Astrocyte (in vitro differentiated cells and primary cell): ENCODE measurements at places on chromosomes 6 and 20. TPM values are rescaled to one million over a fixed set of nuclear protein-coding genes. Genes with fewer than 3 reads are reported as not detected.

RIMS4 gene
- 0.48 and 0.53 TPM in 2 replicates for total RNA-seq

SCGN gene
- total RNA-seq, result not detected in 2 replicates

PRSS16 gene
- 2.0 and 2.3 TPM in 2 replicates for total RNA-seq

PGM3 gene
- 147 and 151 TPM in 2 replicates for total RNA-seq

SLC16A10 gene
- 0.18 and 0.48 TPM in 2 replicates for total RNA-seq

SLC22A2 gene
- total RNA-seq, result not detected in 2 replicates

GHRH gene
- total RNA-seq, result not detected in 2 replicates

VSX1 gene
- total RNA-seq, result not detected in 2 replicates

GGT7 gene
- 15.6 and 17.3 TPM in 2 replicates for total RNA-seq

ZC2HC1B gene
- total RNA-seq, result not detected in 2 replicates

DCDC2 gene
- 3.2 and 4.5 TPM in 2 replicates for total RNA-seq

COL11A2 gene
- total RNA-seq, result 1.3 and 2.2 TPM in 2 replicates

CD83 gene
- total RNA-seq, result 1.6 and 1.8 TPM in 2 replicates

ULBP3 gene
- 14.7 and 17.4 TPM in 2 replicates for total RNA-seq

ATF6B gene
- 68.7 and 70.1 TPM in 2 replicates for total RNA-seq

IL20RA gene
- 0.07 and 0.17 TPM in 2 replicates for total RNA-seq

CLDN20 gene
- total RNA-seq, result not detected in 2 replicates

ZNF311 gene
- 1.2 and 1.7 TPM in 2 replicates for total RNA-seq

RFX6 gene
- total RNA-seq, result not detected in 2 replicates

PPP1R14C gene
- total RNA-seq, result 3.9 and 6.6 TPM in 2 replicates

FAM83C gene
- total RNA-seq, result not detected in 2 replicates

SLC17A3 gene
- not detected in 2 replicates for total RNA-seq

ADGRF4 gene
- 1.2 and 1.4 TPM in 2 replicates for total RNA-seq

METTL24 gene
- 0.36 and 0.75 TPM in 2 replicates for total RNA-seq

C6orf52 gene
- total RNA-seq, result 2.3 and 2.9 TPM in 2 replicates

RAB44 gene
- total RNA-seq, result 0.14 and 0.16 TPM in 2 replicates

OTOR gene
- not detected in 2 replicates for total RNA-seq

GABRR1 gene
- not detected in 2 replicates for total RNA-seq

CCDC167 gene
- total RNA-seq, result 24.0 and 31.9 TPM in 2 replicates

ABT1 gene
- 17.1 and 17.3 TPM in 2 replicates for total RNA-seq

GSTA1 gene
- 0.38 and 0.39 TPM in 2 replicates for total RNA-seq

PACSIN1 gene
- 0.32 and 0.46 TPM in 2 replicates for total RNA-seq

WASF1 gene
- 26.3 and 29.3 TPM in 2 replicates for total RNA-seq

CCR6 gene
- total RNA-seq, result not detected in 2 replicates

ZBTB9 gene
- 9.8 and 10.4 TPM in 2 replicates for total RNA-seq

CALHM6 gene
- total RNA-seq, result not detected in 2 replicates

APOM gene
- total RNA-seq, result 0.89 and 1.2 TPM in 2 replicates

HRH3 gene
- total RNA-seq, result 0.07 TPM in 1 of 2 replicates, not detected in the other

SLC22A7 gene
- not detected in 2 replicates for total RNA-seq

CLVS2 gene
- not detected in 2 replicates for total RNA-seq

TBCC gene
- total RNA-seq, result 25.8 and 27.4 TPM in 2 replicates

BPIFB1 gene
- total RNA-seq, result not detected in 2 replicates

NNAT gene
- 3.1 and 3.6 TPM in 2 replicates for total RNA-seq

TBXT gene
- total RNA-seq, result not detected in 2 replicates

C20orf202 gene
- not detected in 2 replicates for total RNA-seq

FRMD1 gene
- total RNA-seq, result not detected in 2 replicates

LY6G5B gene
- 17.5 and 20.3 TPM in 2 replicates for total RNA-seq

POPDC3 gene
- total RNA-seq, result 8.6 and 9.1 TPM in 2 replicates
